Dermis lymphatic vessel endothelial cell (primary cell): ENCODE measurements at places on chromosomes 7 and 10. TPM values are rescaled to one million over a fixed set of nuclear protein-coding genes. Genes with fewer than 3 reads are reported as not detected.

Gene RHOBTB1
- 30.9 and 41.6 TPM in 2 replicates for total RNA-seq

Gene IL2RA
- total RNA-seq = not detected in 2 replicates

Gene KAZALD1
- 0.26 and 0.54 TPM in 2 replicates for total RNA-seq

Gene PRR15
- under 0.01 and 0.09 TPM in 2 replicates for total RNA-seq

Gene SORBS1
- total RNA-seq = 3.7 and 10.7 TPM in 2 replicates

Gene HSPA12A
- total RNA-seq = 0.52 and 1.3 TPM in 2 replicates

Gene NPSR1
- not detected in 2 replicates for total RNA-seq

Gene ARHGAP22
- 1.3 TPM in 2 replicates for total RNA-seq

Gene SRPK2
- 71.5 and 78.7 TPM in 2 replicates for total RNA-seq

Gene HOXA9
- total RNA-seq = 2.6 and 3.8 TPM in 2 replicates

Gene PLPP4
- 0.43 TPM in 1 of 2 replicates, not detected in the other for total RNA-seq

Gene CALHM2
- 10.0 and 20.1 TPM in 2 replicates for total RNA-seq

Gene PTF1A
- total RNA-seq = not detected in 2 replicates

Gene C10orf62
- not detected in 2 replicates for total RNA-seq

Gene ABCA13
- total RNA-seq = under 0.01 TPM in 1 of 2 replicates, not detected in the other

Gene UFSP1
- 2.2 and 3.1 TPM in 2 replicates for total RNA-seq

Gene TRAPPC14
- 4.3 and 5.6 TPM in 2 replicates for total RNA-seq

Gene ASIC3
- total RNA-seq = 0.09 and 0.11 TPM in 2 replicates

Gene MAT1A
- not detected in 2 replicates for total RNA-seq

Gene DDC
- total RNA-seq = not detected in 2 replicates

Gene TRIM73
- 1.5 and 2.0 TPM in 2 replicates for total RNA-seq

Gene TMEM236
- total RNA-seq = 0.17 and 0.43 TPM in 2 replicates

Gene KLHL7
- total RNA-seq = 16.1 and 24.5 TPM in 2 replicates

Gene CDHR1
- under 0.01 and 0.09 TPM in 2 replicates for total RNA-seq

Gene PRSS2
- total RNA-seq = not detected in 2 replicates
